Cerebellar nuclear complex (tissue), 1 donor: ENCODE measurements at places on chromosomes 3 and 15.

GRCh38 chr15:69088300-69088965, 72.0 kb upstream of the GLCE start:
- no peak for DNase-seq

GRCh38 chr3:122940628-122941086, 86.9 kb downstream of the SEMA5B start:
- no peak for DNase-seq

GRCh38 chr3:17194116-17194515, 309.4 kb downstream of the PLCL2 start:
- DNase-seq = peak; percentile 19

GRCh38 chr3:51393134-51393495, 2.0 kb downstream of the RBM15B start:
- no peak for DNase-seq

- peak; percentile 98 for DNase-seq
Measured at GRCh38 chr3:185585859-185586685, at the start of gene SENP2. Gene SENP2, plus strand, starts transcription at chr3:185586295. Its CDS starts 119 bp downstream, at chr3:185586414.

- DNase-seq = no peak
Measured at GRCh38 chr15:91039996-91040395, 17.6 kb upstream of the VPS33B start.

DNA sequence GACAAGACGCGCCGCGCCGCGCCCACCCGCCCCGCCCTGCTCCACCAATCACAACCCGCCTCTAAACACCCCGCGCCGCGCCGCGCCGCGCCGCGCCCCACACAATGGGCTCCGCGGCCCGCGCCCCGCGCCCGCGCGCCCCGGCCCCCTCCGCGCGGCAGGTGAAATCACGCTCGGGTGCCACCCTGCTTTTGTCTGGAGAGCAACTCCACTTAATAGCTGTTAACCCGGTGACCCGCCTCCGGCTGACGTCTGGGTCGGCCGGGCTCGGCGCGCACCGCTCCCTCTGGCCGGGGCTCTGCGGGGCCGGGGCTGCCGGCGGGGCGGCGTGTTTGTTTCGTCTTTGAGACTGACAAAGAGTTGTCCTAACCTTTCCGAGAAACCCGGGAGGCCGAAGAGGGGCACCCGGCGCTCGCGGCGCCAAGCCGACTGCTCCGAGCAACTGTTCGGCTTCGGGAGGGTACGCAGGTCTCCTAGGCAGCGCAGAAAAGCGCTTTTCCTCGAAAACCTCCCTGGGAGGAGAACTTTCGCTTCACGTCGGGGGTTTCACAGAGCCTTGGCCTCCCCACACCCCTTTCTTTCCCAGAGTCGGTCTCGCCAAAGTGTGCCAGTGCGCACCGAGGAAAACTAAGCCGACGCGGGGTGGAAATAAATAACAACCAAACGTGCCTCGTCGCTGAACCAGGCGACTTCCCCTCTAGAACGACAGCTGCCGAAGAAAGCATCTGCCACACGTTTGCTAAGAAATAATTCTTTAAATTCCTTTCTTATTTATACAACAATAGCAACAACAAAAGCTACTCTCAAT, 518.4 kb downstream of the FOXP1 start:
- DNase-seq = no peak

- no peak for DNase-seq
Measured at GRCh38 chr3:149009732-149010131, 18.4 kb downstream of the GYG1 start.

DNA sequence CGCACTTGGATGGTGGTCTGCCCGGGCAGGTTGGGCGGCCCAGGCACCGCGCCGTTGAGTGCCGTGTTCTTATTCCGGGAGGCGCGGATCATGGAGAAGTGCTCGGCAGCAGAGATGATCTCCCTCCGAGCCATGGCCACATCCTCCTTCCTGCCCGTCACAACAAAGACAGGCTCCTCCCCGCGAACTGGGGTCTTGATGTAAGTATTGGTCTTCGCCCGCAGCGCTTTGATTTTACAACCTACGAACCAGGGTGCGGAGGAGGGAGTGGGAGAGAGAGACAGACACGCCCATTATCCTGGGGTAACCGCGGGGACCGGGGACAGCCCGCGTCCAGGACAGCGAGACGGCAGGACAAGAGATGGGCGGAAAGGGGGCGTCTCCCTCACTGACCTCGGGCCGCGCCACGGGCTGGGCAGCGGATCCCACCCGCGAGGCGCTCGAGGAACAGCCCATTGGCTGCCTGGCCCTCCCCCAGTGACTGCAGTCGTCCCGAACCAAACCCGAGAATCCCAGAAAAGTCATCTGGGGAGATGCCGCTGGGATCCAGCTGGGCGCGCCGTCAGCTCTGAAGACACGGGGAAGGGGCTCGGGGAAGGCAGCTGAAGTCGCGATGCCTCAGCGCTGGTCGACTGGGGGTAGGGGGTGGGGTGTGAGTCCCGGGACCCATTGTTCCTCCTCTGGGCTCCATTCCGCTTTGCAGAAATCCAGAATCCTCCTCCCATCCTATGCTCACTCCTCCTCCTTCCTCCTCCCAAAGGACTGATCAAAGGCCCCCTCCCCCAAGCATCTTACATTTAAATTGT, 1.2 kb downstream of the MEX3B start:
- DNase-seq = no peak

DNA sequence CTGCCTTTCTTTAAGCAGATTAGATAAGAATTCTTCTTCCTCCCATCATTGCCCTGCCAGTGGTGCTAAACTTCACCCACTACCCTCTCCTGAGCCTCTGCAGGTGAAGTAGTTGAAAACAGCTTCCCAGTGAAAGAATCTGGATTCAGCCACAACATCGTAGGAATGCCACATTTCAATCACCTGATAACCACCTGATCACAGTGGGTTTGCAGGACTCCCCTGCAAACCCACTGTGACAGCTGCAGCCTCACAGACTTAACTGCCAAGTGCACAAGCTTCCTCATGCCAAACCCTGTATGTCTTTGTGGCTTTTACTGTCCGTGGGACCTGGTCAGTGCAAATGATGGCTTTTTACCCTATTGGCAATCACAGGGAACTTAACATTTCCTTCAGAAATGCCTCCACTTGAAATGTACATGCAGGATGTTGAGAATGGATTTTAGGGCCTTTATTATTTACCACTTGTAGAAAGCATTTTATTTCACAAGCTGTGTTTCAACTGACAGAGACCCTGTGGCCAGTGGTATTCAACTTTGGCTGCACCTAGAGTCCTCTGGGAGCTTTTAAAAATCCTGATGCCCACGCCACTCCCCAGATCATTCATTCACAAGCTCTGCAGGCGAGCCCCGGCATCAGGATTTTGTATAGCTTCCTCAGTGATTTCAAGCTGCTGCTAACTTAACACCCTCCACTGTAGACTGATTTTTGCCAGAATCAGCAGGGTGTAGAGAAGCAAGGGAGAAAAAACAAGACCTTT, 49.1 kb downstream of the OXNAD1 start:
- no peak for DNase-seq

DNA sequence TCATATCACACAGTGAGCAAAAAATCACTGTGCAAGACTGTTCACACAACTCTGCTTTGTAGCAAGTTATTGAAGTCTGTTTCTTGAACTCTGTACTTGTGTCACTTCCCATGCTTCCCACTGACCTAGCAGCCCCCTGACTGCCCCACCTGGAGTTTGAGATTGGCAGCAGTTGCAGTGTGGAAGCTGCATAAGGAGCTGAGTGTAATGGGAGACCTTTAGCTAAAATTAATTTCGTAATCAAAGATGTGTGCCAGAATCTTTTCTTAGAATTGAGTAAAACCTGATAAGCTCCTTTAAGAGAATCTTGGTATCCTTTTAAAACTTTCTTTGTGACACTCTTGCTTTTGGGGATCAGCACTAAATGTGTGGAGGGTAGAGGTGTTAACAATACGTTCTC, 42.8 kb downstream of the NKIRAS1 start:
- no peak for DNase-seq

GRCh38 chr3:197508051-197508451, 47.7 kb downstream of the BDH1 start:
- peak; percentile 88 for DNase-seq

GRCh38 chr3:111070772-111071256, 802 bp upstream of the NECTIN3 start:
- no peak for DNase-seq

- DNase-seq = no peak
Measured at GRCh38 chr3:170532573-170532972, 53.3 kb downstream of the SLC7A14 start.

DNA sequence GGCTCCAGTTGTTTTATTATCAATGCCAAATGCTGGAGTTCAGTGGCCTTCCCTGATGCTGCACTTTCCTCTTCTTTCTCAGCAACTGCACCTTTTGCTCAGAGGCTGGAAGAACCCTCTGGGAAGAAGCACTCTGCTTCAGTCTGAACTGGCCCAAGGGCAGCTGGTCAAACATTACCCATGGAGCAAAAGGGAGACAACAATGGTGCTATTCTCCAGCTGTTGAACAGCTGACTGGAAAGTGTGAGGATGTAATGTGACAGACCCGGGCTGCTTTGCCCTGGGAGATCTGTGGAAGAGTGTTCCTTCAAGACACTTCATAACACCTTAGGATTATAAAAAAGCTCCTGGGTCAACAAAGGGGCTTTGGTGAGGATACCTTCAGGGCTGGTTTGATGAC, 84.9 kb downstream of the EPHB1 start:
- no peak for DNase-seq

GRCh38 chr15:38789566-38789965, 225.0 kb upstream of the RASGRP1 start:
- DNase-seq = no peak

GRCh38 chr3:59506191-59506590, 456.4 kb upstream of the CFAP20DC start:
- DNase-seq = no peak

- DNase-seq = no peak
Measured at GRCh38 chr15:92971713-92972112, 71.6 kb downstream of the CHD2 start.

GRCh38 chr15:100332721-100333120, 9.1 kb downstream of the ADAMTS17 start:
- DNase-seq = no peak

DNA sequence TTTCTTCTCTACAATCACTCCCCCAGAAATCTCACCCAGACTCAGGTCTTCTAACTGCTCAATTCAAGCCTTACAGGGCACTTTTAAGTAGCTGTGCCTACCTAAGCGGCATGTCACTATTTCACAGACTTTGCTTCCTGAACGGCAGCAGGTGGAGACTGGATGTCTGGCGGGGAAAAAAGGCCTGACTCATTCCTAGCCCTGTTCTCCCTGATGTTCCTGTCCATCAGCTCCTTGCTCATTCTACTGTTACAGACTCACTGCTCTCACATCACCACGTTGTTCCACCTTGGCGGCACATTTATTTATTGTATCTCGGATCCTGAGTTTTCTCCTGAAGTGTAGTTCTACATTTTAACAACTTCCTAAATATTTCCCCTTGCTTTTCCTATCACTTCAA, 52.6 kb upstream of the ATP11B start:
- DNase-seq = no peak

DNA sequence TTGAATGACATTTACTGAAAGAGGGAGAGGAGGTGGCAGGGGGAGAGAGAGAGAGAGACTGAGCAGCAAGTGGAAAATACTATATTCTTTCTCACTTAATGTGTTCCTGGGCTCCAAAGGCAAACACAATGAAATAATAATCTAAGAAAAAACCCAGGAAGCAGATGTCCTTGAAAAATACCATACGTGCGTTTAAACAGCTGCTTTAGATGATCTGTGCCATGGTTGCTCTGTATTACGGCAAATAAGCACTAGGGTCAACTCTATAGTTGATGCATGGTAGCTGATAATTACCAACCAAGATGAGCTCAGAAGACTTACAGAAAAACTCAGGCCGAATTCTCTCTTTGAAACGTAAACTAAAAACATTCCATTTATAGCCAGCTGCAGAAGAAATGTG, 410.3 kb upstream of the TBL1XR1 start:
- DNase-seq = no peak

DNA sequence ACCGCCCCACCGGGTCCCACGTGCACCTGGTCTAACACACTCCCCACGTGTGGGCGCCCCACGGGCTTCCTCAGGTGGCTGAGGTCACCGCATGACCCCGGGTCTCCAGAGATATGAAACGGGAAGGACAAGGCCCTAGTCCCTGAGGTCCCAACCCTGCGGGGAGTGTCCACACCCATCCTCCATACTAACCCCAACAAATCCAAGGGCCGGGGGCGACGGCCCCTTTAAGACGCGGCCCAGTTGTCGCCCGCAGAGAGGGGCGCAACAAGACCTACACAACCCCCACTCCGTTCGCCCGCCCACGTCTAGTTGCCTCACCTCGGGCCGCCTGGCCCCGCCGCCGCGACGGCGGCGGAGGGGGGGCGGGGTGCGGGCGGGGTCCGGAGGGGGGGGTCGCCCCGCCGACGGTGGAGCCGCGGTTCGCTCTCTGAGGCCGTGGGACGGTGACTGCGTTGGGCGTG, 396 bp downstream of the INO80 start:
- no peak for DNase-seq

- DNase-seq = no peak
Measured at GRCh38 chr3:48429317-48429959, 448 bp downstream of the PLXNB1 start.

DNA sequence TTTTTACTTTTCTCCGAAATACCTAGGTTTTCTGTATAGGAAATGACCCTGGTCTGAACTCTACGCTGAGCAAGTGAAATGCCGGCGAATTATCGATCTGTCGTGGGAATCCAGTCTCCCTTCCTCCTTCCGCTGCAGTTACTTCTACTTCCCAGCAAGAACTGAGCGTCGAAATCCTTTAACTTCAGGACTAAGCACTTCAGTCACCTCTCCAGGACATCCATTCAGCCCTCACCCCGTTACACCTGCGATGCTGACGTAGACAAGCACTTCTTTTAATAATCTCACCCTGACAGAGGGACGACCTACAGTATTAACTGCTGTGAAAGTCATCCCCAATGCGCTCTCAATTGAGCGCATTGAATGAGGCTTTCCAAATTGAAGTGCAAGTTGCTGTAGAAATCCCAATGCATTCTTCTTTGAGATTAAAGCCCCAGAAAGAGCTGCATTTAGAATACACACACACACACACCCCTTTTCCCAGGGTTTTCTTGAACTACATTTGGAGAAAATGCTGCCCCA, 1.3 kb downstream of the TOP2B start:
- no peak for DNase-seq

- DNase-seq = no peak
Measured at GRCh38 chr3:52570076-52570475, 33.7 kb downstream of the UQCC5 start.

DNA sequence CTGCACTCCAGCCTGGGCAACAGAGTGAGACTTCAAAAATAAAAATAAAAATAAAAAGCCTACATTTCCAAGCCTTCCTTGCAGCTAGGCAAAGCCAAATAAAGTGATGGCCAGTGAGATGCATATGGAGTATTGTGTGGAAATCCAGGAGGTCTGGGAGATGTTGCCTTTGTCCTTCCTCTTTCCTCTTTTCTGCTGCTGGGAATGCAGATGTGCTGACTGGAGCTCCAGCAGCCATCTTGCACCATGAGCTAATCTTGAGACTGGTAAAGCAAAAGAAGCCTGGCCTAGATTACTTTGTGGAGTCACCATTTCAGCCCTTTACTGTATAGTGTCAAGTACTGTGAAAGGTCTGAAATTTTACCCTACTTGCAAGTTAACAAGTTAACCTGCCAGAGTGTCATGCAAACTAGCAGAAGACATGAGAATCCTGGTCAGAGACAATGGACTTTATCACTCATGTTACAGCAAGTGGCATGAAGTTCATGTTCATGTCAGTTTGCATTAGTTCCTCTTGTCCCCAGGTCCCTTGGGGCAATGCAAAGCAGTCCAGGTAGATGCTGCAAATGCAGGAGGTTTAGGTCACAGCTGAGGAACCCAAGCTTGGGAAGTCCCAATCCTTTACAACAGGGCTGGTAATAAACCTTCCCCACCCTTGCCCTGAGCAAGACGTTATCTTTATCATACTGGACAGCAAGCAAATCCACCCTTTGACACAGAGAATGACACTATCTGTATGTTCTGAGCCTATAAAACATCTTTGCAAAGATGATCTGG, 103.1 kb downstream of the TLE3 start:
- DNase-seq = no peak
